Osteoblast (primary cell): ENCODE measurements at places on chromosomes 2 and 18. TPM values are rescaled to one million over a fixed set of nuclear protein-coding genes. Genes with fewer than 3 reads are reported as not detected.

Gene CFAP65
- not detected in 2 replicates for total RNA-seq

Gene FAM136A
- 21.7 and 31.5 TPM in 2 replicates for total RNA-seq

Gene SLC35F5
- total RNA-seq, result 239 and 245 TPM in 2 replicates

Gene WNT10A
- total RNA-seq, result not detected in 2 replicates

Gene CD28
- total RNA-seq, result not detected in 2 replicates

Gene FTCDNL1
- total RNA-seq, result 4.7 and 5.0 TPM in 2 replicates

Gene SP5
- not detected in 2 replicates for total RNA-seq

Gene UGT1A3
- total RNA-seq, result not detected in 2 replicates

Gene RAX
- total RNA-seq, result not detected in 2 replicates

Gene MAP3K2
- total RNA-seq, result 64.1 and 65.4 TPM in 2 replicates
